Caki2 (cell line): ENCODE measurements at places on chromosomes 5 and 9.

GRCh38 chr5:3362606-3362910 is 233.1 kb upstream of the IRX1 start:
- DNase-seq: no peak

DNA sequence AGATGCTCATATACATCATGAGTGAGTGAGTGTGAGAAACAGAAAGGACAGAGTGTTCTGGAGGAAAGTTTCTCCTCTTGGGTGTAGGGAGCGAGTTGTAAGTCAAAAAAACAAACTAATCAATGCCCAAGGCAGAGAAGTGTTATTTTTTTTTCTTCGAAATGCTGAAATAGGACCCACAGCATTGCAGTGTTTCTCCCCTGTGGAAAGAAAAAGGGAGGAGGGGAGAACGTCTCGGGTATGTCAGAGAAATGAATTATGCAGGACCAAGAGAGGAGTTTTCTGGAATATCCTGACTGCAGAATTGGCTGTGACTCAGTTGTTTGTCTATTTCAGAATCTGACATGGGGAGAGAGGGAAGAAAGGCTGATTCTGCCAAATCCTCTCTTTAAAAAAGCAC is 337.9 kb upstream of the RFX3 start:
- DNase-seq: no peak

DNA sequence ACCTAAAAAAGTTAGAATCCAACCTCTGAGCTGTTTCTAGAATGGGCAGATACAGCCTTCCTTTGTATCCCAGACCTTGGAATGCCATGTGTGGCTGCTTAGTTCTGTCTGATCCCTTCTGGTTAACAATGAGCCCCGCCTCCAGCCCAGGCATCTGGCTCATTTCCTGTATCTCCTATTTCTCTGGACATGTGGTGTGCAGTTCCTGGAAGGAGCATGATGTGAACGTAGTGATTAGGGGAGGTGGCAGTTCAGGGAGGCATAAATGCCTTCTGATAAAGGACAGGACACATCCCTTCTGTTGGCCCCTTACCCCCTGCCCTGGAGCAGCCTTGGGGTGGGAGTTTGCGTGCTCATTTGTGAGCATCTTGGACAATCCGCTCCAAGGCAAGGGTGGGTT is 243.0 kb downstream of the ZSWIM6 start:
- DNase-seq: no peak

GRCh38 chr5:173240091-173241050 is 5.4 kb upstream of the NKX2-5 start:
- no peak for DNase-seq

- DNase-seq: no peak
Observed at GRCh38 chr9:78278801-78279200, 18.1 kb upstream of the PSAT1 start.

GRCh38 chr5:79157305-79157704 is 45.7 kb downstream of the BHMT start:
- DNase-seq: no peak

DNA sequence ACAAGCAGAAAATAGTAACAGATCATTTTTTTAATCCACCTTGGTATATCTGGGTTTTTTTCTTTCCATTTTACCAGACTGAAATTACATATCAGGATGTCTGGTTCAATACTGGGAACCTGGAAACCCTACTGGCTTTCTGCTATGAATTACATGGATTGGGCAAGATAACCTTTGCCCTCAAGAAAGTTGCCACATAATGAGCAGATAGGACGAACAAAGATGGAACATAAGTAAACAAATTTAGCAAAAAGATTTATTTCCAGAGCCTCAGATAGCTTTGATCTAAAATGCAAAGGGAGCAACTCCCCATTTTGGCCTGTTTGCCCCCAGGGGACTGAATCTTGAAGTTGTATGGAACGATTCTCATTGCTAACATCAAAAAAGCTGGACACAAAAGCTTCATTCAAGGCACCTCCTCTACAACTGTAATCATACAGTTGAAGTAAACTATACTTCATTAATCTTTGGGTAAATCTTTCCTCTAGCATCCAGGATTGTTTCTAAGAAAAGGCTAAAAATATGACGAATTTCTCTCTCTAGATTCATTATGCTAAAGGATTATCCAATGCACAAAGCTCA is 131.6 kb upstream of the PTGER4 start:
- no peak for DNase-seq

DNA sequence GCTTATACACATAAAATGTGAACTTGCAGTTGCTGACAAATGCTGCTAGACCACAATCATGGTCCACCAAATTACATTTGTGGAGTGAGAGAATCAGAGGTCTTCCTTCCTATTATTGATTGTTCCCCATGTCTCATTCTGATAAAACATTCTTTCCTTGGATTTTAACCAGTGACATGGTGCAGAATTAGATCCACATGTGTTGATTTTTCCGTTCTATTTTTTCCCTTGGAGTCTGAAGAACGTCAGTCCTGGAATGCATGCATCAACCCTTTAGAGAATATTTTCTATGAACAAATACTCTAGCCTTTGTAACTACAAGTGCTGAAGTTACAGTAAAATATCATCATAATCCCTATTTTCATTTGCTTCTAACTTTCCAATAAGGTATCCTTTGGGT is 170.7 kb upstream of the SPRY4 start:
- no peak for DNase-seq

DNA sequence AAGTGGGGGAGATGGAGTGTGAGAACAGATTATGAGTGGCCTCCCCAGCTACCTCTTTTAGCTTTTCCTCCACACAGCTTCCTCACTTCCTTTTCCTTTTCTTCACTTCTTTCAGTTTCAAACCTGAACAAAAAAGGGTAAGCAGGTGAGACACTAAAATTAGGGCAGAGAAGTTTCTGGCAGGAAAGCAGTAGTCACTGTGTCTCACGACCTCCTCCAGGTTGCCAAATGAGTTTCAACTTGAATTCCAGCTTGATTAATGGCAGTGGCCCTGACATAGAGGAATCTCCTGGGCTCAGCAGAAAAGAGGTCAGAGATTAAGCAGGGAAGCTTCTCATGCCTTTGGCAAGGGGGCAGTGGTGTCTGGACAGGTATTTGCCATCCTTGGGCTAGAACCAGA is 63.7 kb upstream of the SPINK5 start:
- no peak for DNase-seq

- no peak for DNase-seq
Observed at GRCh38 chr5:75659791-75660450, 48.7 kb downstream of the ANKDD1B start.

- no peak for DNase-seq
Observed at GRCh38 chr9:121819428-121820231, 168.2 kb downstream of the DAB2IP start.

- DNase-seq: no peak
Observed at GRCh38 chr9:129354498-129354897, 176.4 kb upstream of the IER5L start.

DNA sequence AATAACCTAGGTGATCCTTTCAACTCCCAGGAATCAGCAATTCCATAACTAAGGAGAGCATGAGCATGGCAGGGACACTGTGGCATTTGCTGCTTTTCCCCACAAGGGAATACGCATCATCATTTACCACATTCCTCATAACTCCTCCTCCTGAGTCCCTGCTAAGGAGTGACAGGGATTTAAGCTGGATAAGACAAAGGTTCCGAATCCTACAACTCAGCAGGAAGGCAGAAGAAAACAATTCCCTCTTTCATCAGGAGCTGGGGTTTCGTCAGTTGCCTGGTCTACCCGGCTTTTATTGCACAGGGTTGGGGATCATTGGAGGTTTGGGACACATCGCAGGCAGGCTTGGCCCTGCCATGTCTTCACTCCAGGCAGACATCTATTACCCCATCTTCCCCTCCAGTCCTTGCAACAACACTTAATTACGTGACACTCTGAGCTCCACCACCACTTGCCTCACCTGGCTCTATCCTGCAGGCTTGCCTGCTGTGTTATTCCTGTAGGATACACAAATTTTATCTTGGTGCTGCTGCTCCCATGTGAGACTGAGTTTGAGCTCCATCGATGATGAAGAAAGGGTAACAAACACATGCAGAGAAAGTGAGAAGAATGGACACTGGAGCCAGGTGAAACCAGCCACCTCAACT is 563.0 kb upstream of the KLF4 start:
- DNase-seq: no peak

DNA sequence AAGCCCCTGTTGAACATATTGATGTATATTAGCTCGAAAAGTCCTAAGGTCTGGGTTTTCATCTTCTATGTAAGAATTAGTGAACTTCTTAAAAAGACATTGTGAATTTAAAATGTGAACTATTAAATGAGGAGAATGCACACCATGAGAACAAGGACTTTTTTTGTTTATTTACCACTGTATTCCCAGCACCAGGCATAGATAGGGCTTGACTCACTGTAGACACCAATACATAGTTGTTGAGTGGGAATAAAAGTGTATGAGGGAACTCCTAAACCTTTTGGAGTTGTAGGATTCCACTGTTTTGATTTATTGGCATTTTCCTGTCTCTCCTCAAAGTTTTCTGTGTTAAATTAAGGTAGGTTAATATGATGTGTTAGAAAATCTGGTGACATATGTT is 40.3 kb downstream of the NNT start:
- DNase-seq: no peak

DNA sequence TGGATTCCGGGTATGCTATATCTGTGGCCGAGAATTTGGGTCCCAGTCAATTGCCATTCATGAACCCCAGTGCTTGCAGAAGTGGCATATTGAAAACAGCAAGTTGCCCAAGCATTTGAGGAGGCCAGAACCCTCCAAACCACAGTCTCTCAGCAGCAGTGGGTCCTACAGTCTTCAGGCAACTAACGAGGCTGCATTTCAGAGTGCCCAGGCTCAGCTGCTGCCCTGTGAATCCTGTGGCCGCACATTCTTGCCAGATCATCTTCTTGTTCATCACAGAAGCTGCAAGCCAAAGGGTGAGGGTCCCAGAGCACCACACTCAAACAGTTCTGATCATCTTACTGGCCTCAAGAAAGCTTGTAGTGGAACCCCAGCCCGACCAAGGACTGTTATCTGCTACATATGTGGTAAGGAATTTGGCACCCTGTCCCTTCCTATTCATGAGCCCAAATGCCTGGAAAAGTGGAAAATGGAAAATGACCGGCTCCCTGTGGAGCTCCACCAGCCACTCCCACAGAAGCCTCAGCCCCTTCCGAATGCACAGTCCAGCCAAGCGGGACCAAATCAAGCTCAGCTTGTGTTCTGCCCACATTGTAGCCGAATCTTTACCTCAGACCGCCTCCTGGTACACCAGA is 23.0 kb downstream of the ZNF474 start:
- DNase-seq: no peak

DNA sequence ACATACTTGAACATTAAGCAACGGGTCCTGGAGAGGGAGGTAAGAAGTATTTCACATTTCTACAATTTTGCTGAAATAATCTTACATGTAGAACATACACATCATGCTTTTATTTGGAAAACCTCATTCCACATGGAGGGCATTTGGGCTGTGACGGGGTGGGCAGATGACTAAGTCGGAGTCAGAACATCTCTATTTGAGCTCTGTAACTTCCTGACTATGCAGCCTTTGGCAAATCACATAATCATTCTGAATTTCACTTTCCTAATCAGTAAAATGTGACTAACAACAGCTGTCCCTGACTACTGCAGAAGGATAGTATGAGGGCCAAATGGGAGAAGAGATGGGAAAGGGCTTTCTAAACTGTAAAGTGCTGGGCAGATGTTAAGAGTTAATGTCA is 17.1 kb upstream of the IL6ST start:
- DNase-seq: no peak

DNA sequence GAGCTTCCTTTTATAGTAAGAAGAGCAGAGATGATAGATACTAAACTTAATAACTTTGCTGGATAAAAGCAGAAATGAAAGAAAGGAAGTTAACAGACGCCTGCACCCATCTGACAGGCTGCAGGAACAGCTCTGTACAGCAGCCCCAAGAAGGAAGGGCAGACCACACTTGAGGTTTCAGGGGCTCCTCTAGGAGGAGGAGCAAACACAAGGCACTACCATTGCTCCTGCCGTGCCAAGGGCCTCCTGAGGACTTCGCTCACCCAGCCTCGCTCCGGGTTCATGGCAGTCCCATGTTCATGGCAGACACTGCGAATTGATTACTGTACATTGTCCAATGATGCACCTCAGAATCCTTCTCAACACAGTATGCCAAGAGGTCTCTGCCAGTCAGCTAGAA is 85.1 kb downstream of the AMBP start:
- DNase-seq: no peak

DNA sequence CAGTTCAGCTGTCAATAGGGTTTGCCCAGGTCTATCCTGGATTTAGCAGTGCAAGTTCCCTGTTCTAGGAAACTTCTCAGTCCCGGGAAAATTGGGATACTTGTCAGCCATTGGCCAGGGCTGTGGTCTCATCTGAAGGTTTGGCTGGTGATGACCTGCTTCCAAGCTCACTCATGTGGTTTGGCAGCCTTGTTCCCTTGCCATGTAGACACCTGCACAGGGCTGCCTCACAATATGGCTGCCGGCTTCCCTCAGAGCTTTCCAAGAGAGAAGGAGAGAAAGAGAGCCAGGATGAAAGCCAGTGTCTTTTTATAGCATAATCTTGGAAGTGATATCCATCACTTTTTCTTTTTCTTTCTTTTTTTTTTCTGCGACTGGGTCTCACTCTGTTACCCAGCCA is 37.7 kb upstream of the HMCN2 start:
- no peak for DNase-seq

GRCh38 chr9:136326061-136326760 is 1.1 kb upstream of the GPSM1 start:
- DNase-seq: no peak

DNA sequence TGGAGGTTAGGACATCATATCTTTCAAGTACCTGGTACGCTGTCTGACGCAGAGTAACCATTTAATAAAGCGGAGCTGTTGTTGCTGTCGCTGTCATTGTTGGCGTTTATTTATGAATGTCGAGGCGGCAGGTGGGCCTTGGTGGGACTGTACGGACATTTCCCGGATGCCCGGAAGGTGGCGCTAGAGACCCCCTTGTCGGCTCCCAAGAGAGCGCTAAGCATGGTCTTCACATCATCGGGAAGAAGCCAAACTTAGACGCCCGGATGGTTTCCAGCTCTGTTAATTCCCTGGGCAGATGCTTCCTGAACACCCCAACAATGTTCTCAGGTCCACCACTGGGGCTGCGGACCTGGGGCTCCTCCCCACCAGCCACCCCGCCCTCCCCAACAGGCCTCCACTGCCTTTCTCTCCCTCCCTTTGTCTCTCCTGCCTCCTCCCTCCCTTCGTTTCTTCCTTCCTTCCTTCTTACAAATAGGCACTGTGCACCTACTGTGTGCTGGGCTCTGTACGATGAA is 54.1 kb downstream of the DUSP1 start:
- peak; percentile 67 for DNase-seq

- no peak for DNase-seq
Observed at GRCh38 chr5:34676416-34676815, 20.3 kb downstream of the RAI14 start.

DNA sequence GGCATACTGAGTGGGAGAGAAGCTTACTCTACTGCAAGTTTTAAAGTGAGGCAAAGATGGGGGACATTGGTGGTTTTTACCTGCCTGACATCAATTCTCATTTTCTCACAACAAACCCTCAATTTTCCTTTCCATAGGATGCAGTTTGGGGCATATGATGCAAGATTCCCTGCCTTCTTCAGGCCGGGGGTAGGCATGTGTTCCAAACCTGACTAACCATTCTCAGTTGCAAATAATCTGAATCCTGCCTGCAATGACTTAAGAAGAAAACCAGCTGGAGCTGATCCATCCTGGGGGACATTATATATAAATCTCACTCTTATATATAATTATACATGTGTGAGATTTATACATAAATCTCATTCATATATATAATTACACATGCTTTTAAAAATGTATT is 223.6 kb upstream of the EFNA5 start:
- DNase-seq: no peak

GRCh38 chr9:10254338-10254737 is 358.5 kb downstream of the PTPRD start:
- no peak for DNase-seq
